Jurkat, Clone E6-1 (cell line): ENCODE measurements at places on chromosomes 1 and 21.

DNA sequence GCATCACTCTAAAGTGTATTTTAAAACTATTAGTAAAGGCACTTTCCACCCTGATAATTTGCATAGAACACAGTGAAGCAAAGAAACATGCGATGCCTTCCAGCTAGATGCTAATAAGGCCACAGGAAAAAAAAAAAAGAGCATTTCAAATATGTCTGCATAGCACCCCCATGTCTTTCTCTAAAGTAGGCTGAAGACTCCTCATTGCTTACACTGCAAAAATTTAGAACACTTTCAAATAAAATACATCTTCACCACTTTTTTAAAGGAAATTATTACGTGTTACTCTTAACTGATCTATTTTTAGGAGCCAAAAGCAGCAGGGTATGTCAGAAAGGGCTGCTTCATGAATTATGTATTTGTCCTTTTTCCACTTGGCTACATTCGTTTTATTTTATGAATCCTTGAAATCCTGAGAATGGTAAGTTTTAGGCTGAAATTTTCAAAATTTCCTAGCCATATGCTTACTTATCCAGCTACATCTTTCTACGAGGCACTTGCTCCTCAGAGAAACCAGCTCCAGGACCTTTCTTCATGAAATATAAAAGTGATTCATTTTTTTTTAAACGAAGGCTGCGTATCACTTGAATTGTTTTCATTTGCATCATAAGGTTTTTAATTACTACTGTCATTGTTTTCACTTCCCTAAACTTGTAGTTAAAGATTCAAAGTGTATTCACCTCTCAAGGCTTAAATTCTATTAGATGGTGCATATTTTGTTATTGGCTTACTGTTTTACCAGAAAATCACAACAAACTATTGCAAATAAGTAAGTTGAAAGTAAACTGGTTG is 513.0 kb downstream of the PTPRC start:
- no peak for DNase-seq

GRCh38 chr1:47599777-47600176 is 161.9 kb downstream of the FOXD2 start:
- DNase-seq, result no peak

DNA sequence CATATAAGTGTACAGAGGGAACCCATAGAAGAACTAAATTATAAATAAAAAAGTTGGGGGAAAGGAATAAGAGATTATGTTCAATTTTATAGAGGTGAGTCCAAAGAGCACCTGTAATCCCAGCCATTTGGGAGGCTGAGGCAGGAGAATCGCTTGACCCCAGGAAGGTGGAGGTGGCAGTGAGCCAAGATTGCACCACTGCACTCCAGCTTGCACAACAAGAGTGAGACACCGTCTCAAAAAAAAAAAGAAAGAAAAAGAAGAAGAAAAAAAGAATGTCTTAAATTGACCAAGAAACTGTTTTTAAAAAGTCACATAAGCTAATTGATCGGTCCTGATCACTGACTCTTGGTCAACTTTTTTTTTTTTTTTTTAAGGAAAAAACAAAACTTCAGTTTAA is 19.1 kb upstream of the ATF3 start:
- no peak for DNase-seq

GRCh38 chr1:3170561-3171453 is 101.8 kb downstream of the PRDM16 start:
- no peak for DNase-seq

GRCh38 chr21:35048706-35049617 is at the start of gene RUNX1:
RUNX1 (minus strand) TSS chr21:35049302.
- peak; percentile 92 for DNase-seq

- no peak for DNase-seq
Observed at GRCh38 chr1:206979379-206980043, 9.3 kb upstream of the FCAMR start.

- no peak for DNase-seq
Observed at GRCh38 chr1:173395762-173396161, 81.4 kb upstream of the PRDX6 start.

- DNase-seq, result no peak
Observed at GRCh38 chr1:230823426-230823825, 44.9 kb downstream of the C1orf198 start.

DNA sequence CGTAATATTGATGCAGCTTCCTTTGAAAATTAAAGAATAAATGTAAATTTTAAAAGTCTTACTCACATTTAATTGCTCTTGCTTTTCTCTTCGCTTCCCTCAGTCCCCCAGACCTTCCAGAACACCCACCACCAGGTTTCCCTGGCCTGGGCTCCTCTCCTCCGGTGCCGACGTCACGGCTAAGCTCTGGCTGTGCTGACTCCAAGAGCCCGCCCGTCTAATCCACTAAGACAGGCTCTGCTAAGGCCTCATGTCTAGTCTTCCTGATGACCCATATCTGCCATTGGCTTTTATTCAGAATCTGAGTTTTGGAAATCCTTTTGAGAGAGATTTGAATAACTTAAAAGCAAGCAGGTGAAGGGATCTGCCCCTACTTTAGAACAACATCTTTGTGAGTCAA is 53.9 kb upstream of the NADK start:
- no peak for DNase-seq

DNA sequence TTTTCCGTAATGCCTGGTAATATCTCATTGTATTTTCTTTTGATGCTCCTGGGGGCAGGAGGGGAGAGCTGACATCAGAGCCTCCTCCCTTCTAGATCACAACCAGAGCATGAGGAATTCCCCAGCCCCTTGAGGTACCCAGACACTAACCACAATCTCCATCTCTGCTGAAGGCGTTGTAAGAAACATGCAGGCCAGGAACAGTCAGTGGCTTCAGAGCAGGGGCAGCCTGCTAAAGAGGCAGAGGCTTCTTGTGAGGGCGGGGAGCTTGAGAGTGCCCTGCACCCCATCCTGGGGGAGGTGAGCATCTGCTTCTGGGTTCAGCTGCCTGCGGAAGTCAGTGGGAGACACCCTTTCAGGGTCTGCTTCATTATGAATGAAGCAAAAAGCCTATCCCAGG is 19.0 kb downstream of the MAPKAPK2 start:
- peak; percentile 64 for DNase-seq

- DNase-seq, result no peak
Observed at GRCh38 chr1:89725011-89725370, 92.1 kb downstream of the LRRC8C start.

DNA sequence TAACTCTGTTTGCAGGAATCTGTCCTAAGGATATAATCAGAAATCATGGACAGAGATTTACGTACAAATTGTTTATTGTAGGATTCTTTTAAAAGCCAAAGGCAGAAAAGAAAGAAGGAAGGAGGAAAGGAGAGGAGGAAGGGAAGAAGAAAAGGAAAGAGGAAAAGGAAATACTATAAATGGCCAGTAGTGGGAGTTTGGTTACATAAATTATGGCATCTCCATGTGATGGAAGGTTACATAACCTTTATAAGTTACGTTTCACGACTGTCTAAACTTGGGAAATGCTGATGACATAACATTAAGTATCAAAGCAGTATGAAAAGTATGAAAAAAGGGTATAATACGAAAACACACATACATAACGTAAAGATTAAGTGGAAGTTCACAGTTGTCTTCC is 39.0 kb downstream of the SMYD2 start:
- no peak for DNase-seq

- DNase-seq, result no peak
Observed at GRCh38 chr1:150688763-150689162, 8.2 kb downstream of the GOLPH3L start.

GRCh38 chr1:26370591-26371382 is 1.8 kb downstream of the ZNF683 start:
- DNase-seq, result peak; percentile 45

DNA sequence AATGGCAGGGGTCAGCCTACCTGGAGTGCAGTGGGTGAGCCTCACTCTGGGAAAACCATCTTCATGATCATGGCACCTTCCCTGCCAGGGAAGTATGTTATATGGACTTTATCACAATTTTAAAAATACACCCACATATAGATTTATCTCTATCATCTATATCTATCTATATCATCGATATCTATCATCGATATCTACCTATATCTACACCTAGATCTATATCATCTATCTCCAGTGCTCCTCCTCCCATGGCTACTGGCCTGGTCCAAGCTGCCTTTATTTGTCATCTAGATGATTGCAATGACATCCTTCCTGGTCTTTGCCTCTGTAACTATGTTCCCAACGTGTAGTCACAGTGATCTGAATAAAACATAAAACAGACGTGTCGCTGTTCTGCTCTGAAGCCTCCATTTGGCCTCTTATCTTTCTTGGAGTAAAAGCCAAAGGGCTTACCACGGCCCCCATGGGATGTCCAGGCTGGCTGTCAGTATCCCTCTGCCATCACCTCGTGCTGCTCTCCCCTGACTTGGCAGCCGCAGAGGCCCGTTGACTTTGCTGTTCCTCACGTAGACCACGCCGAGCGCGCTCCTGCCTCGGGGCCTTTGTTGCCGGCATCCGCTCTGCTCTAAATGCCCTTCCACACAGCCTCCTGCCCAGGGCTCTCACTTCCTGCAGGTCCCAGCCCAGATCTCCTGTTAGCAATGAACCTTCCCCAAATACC is 20.6 kb upstream of the KIF26B start:
- DNase-seq, result no peak

GRCh38 chr1:61436491-61437120 is 288.3 kb downstream of the TM2D1 start:
- no peak for DNase-seq

DNA sequence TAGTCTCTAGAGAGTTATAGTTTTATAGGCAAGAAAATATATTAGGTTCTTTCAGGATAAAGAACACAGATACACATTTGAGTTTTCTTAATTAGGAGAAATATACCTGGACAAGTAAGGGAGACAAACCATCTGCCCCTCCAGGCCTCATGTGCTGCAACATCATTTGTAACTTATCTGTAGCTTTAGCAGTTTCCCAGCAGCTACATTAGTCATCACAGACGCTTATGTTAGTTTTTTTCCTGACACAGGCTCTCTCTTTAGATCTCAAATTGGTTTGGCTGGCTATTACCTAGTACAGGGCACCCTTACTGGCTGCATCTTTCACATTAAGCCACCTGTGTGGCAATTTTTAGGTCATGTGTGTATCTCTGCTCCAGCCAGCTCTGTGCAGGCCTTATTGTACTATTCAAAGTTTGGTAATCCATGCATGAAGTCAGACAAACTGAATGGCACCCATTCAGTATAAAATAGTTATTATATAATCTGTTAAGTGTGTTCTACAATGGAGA is 25.9 kb downstream of the GNPAT start:
- no peak for DNase-seq

DNA sequence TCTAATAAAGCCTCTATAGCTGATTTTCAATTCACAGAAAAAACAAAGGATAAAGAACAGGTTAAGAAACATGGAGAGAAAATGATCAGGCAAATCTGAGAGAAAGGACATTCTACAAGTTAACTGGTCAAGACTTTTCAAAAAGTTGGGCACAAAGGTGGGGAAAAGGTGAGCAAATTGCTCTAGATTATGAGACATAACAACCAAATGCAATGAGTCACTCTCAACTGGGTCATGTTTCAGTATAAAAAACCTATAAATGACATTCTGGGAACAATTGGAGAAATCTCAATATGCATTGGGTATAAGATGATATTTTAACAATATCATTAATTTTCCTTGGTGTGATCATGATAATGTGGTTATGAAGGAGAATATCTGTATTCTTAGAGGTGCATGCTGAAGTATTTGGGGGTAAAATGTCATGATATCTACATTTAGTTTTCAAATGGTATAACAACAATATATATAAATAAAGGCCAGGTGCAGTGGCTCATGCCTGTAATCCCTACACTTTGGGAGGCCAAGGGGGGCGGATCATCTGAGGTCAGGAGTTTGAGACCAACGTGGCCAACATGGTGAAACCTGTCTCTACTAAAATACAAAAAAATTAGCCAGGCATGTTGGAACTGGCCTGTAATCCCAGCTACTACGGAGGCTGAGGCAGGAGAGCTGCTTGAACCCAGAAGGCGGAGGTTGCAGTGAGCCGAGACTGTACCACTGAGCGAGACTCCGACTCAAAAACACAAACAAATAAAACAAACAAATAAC is 27.0 kb downstream of the ANKRD13C start:
- DNase-seq, result no peak
